Activated naive CD8-positive, alpha-beta T cell treated with anti-CD3 and anti-CD28 coated beads for 36 hours (primary cell): ENCODE measurements at places on chromosomes 13 and 19.
A peak's percentile ranks its signal among the peaks of the same experiment; 100 is the strongest.

- DNase-seq = no peak
Measured at GRCh38 chr13:59877933-59878332, 285.8 kb downstream of the DIAPH3 start.

DNA sequence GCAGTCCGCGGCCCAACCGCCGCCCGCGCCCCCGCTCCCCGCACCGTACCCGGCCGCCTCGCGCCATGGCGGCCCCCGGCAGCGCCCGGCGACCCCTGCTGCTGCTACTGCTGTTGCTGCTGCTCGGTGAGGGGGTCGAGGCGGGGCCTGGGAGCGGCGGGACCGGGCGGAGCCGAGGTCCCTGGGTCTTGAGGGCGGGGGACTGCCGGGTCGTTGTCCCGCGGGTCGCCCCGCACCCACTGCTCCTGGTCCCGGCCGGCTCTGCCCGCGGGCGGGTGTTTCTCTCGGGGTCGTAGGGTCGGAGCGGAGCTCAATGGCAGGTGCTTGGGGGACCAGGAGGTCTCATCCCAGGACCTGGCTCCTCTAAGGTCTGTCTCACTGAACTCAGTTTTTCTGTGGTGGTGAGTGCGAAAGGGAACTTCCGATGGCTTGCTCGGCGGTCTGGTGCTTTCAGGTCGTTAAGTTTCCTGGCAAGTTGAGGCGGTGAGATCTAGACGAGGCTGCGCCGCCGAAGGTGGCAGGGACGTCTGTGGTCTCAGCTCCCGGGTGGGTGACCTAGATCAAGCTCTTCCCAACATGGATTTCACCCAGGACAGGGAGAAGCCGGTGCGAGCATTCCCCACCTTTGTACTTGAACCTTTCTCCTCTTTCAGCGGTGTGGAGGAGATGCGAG lies 467 bp downstream of the LAMP1 start:
- peak; percentile 55 for DNase-seq

DNA sequence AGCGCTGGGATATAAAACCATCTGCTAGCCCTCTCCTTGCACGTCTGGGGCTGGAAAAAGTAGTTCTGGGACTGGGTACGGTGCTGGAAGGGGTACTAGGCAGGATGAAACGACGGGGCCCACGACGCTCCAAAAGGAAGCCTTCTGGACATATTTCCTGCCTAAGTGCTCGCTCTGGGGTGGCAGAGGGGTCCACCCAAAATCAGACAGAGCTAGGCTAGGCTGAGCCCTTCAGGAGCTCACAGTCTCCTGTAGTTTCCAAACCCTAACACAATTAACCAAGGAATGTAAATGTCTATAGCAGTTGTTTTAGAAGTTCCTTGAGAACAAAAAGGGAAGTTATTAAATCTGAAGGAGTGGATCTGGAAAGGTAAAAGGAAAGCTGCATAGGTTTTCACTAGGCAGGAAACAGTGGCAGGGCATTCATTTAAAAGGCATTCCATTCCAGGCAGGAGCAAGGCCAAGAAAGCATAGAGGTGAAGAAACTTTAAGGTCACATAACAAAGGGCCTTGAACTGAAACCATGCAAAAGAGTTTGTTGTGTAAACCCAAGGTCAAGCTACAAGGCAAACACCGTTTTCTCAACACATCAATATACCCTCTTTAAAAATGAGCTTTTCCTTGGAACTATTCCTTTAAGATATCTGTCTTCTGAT lies 634 bp upstream of the DIAPH3 start:
- no peak for DNase-seq

- no peak for DNase-seq
Measured at GRCh38 chr13:91238036-91238435, 109.5 kb upstream of the MIR17HG start.

- no peak for DNase-seq
Measured at GRCh38 chr19:39208175-39208795, 4.2 kb upstream of the SYCN start.

- no peak for DNase-seq
Measured at GRCh38 chr13:47184321-47184720, 287.5 kb upstream of the HTR2A start.

DNA sequence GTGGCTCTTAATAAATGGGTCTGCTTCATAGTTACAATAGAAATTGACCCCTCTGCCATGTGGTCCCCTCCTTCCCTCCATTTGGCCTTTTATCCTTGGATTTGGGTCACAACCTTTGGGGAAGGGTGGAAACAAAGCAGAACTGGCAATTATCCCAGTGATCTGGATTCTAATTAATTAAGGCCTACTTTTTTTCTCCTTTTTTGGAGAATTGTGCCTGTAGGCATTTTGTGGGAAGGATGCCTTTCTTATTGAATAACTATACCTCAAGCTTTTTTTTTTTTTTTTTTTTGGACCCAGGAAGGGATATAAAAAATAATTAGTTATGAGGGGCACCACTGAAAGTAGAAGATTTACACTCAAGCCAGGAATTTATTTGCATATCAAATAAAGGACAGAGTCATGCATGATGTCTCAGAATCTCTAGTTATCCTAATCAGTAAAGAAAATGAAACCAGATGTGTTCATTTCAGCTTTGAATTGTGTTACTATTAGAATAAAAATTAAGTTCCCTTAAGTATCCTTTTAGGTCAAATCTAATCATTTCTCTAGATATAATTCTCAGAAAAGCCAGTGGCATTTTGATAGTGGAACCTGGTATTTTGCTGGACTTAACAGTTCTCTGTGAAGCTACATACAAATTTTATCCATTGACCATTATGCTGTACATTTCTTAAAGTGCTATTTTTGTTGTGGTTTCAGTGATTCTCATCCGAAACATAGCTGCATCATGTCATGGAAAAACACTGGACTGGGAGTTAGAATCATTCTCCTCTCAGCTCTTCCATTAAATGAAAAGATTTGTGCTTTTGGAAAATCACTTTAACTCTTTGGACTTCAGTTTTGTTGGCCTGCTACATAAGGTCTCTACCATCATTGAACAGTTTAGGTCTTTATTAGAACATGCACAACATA lies 129.3 kb downstream of the KCNRG start:
- no peak for DNase-seq

- no peak for DNase-seq
Measured at GRCh38 chr13:23843436-23843835, 45.8 kb downstream of the MIPEP start.

GRCh38 chr19:47994209-47994802 lies at the start of gene ELSPBP1:
Gene ELSPBP1 (plus strand): TSS chr19:47994632. CDS start chr19:48008668, 14,036 bp downstream.
- no peak for DNase-seq

DNA sequence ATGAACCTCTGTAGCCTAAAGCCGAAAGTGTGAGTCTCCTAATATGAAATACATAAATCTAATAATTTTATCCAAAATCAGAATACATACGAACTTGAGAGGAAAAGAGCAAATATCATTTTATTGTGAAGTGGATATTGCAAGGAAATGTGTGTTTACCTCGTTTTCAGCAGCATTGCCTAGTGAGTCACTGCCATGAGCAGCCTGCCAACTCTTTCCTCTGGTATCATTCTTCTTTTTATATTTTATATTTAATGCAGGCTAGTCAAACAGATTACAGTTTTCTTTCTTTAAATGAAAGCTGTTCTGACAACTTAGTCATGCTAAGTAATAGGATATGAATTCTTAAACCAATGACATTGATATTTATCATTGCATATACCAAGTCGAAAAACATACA lies 44.2 kb downstream of the EDNRB start:
- DNase-seq = no peak

GRCh38 chr13:101303521-101303920 lies 112.8 kb downstream of the NALCN start:
- DNase-seq = no peak

- no peak for DNase-seq
Measured at GRCh38 chr19:35345671-35346111, 2.0 kb upstream of the FFAR1 start.
